Esophagus muscularis mucosa (tissue), 4 donors: ENCODE measurements at places on chromosomes 3 and 15. TPM values are rescaled to one million over a fixed set of nuclear protein-coding genes. Genes with fewer than 3 reads are reported as not detected.

The ATP10A gene
- 39.5 TPM for total RNA-seq

DNA sequence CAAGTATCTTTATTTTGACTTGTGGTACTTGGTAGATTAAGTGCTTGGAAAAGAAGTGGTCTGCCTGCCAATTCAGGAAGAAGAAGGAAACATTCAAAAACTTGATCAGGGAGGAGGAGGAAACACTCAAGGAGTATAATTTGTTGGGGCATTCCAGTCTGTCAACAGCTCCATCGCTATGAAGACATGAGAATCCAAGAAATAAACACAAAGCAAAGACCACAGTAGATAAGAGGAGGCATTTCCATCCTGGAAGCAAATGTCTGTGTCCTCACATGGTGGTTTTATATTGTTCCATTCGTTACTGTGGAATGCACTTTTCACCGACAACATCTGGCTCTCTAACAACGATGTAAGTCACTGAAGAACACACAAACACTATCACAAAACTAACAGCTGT, 176.1 kb upstream of the FRMD4B start:
- no peak for DNase-seq

DNA sequence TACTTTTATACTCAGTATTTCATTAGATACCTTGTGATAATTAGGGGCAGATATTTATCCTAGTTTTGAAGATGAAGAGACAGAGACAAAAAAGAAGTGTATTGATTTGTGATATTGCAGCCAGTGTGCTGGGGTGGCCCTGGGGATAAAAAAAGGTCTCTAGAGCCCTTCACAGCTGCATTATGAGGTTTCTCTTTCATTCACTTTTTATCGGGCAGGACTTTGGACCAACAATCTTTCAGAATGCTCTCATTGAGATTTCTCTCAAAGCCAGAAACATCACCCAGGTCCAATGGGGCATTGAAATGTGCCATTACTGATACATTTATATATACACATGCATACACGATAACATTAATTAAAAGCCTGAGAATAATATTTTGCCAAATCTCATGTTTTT, 20.5 kb upstream of the SELENOT start:
- DNase-seq, result no peak

DNA sequence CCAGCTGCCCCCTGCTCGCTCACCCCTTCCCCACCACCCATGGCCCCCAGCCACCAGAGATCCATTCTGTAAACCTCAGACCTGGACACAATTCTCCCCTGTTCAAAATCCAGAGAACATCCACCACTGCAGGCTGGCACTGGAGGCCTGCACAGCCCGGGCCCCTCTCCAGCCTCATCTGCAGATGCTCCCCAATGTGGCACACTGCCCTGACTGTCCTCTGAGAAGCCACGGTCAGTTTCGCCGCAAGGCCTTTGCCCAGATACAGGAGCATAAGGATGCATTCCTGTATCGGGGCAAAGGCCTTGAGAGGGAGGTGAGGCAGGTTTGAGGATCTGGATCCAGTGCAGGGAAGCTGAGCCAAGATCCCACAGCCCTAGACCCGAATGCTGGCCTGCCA, 175.4 kb upstream of the LINGO1 start:
- DNase-seq, result no peak

DNA sequence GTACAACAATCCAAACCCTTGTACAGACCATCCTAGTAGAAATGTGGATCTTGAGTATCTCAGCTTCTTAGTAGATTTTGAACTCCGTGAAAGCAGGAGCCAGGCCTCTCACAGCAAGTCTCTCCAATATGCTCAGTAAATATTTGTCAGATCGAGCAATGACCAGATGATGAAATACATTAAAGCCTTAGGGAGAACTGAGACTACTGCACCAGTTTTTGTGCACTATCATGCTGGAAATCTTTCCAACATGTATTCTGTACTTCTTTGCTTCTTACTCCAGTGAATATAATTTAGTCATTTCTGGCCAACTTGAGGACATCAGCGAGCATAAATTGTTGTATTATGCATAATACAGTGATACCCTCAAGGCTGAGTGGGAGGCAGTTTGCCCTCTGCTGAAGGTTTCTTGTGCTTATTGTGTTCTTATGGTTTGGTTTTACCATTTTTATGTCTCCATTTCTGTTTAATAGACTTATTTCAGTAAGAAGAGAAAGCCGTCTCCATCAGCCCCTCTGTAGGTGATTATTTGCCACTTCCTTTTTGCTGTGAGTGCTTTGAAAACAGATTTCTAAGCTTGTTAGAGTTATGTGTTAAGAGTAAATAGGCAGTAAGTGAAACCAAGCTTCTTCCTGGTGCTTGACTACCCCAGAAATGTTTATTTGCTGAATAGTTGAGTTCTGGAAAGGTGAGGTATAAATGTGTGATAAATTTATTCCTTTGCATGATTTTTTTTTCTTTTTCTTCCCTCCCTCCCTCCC, 147.1 kb downstream of the PGPEP1L start:
- DNase-seq, result no peak

The POTEB gene
- total RNA-seq, result not detected

DNA sequence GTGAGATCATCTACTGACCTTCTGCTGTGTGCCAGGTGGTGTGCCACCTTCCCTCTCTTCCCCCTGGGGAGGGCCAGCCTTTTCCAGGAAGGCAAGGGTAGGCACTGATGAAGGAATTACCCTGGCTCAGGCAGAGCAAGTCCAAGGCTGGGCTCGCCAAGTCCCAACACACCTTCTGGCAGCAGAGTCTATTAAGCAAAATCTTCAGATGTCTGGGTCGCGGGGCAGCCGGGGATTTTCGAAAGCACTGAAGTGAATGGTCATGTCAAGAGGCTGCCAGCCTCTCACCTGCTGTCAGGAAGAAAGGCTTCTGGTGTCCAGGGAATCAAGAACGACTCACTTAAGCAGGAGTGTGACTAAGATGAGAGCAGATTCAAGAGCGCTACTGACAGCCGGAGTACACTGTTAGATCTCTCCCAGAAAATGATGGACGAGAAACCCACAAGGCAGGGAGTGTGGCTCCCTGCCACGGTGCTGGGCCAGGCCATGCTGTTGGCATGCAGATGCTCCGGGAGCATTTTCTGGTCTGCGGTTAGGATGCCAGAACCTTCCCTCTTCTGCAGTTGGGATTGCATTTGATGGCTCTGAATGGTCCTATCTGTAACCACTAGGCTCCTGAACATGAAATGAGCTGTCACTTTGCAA, 479.8 kb downstream of the SHQ1 start:
- no peak for DNase-seq
